ENCODE measurements at places on chromosomes 4 and X. TPM values are rescaled to one million over a fixed set of nuclear protein-coding genes. Genes with fewer than 3 reads are reported as not detected.

Gene SHROOM3
- 25.0 TPM for total RNA-seq

Gene USO1
- 99.5 TPM for total RNA-seq

Gene CORIN
- 0.12 TPM for total RNA-seq

Gene MMAA
- 9.4 TPM for total RNA-seq

Gene ENPP6
- not detected for total RNA-seq

Gene CACNA1F
- total RNA-seq: not detected

Gene XAGE2
- not detected for total RNA-seq

Gene HTRA3
- total RNA-seq: 6.8 TPM

Gene TAF7L
- total RNA-seq: 0.23 TPM

Gene PRKX
- total RNA-seq: 9.9 TPM

Gene PPP2R2C
- not detected for total RNA-seq

Gene CHRDL1
- total RNA-seq: not detected

All from smooth muscle cell of the coronary artery (primary cell).